Naive thymus-derived CD8-positive, alpha-beta T cell (primary cell): ENCODE measurements at places on chromosomes 4 and X. TPM values are rescaled to one million over a fixed set of nuclear protein-coding genes. Genes with fewer than 3 reads are reported as not detected.

The ADGRL3 gene
- total RNA-seq, result not detected

- no peak overlapping the region for H3K4me3 ChIP-seq
- no peak for DNase-seq
- no peaks in the 10 kb centered on the region for H3K36me3 ChIP-seq
- H3K27ac ChIP-seq, result no peak overlapping the region
These were observed 772.7 kb downstream of the STPG2 start for GRCh38 chr4:97370568-97370967.

The RBMX2 gene
- total RNA-seq, result 25.1 TPM

The LIN54 gene
- total RNA-seq, result 24.1 TPM

DNA sequence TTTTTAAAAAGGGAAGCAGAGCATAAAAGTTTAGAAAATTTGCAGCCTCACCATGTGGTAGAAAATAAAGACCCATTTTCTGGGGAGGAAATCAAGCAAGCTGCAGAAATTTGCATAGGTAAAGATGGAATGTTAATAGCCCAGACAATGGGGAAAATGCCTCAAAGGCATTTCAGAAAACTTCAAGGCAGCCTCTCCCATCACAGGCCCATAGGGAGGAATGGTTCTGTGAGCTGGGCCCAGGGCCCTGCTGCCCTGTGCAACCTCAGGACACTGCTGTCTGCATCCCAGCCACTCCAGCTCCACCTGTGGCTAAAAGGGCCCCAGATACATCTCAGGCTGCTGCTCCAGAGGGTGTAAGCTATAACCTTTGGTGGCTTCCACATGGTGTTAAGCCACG, 137.9 kb downstream of the INPP4B start:
- no peak overlapping the region for H3K27ac ChIP-seq
- no peak for DNase-seq
- peaks cover 20% of the 10 kb centered on the region for H3K36me3 ChIP-seq
- no peaks in the 10 kb centered on the region for H3K27me3 ChIP-seq

The SPACA5 gene
- total RNA-seq, result not detected

GRCh38 chr4:113540859-113541258, 220.7 kb downstream of the CAMK2D start:
- H3K36me3 ChIP-seq, result peaks cover 31% of the 10 kb centered on the region
- H3K27ac ChIP-seq, result no peak overlapping the region
- no peaks in the 10 kb centered on the region for H3K4me1 ChIP-seq

The IL2 gene
- not detected for total RNA-seq

- no peak for DNase-seq
- H3K4me1 ChIP-seq, result no peaks in the 10 kb centered on the region
- H3K4me3 ChIP-seq, result no peak overlapping the region
- no peaks in the 10 kb centered on the region for H3K27me3 ChIP-seq
- no peak overlapping the region for H3K27ac ChIP-seq
These were observed 171.6 kb downstream of the PCDH10 start for GRCh38 chr4:133320576-133321170.

The TMA16 gene
- 20.1 TPM for total RNA-seq

The SLIT2 gene
- total RNA-seq, result not detected

The SOWAHD gene
- 2.0 TPM for total RNA-seq

The ADD1 gene
- total RNA-seq, result 302 TPM

The IL15 gene
- total RNA-seq, result 0.42 TPM

DNA sequence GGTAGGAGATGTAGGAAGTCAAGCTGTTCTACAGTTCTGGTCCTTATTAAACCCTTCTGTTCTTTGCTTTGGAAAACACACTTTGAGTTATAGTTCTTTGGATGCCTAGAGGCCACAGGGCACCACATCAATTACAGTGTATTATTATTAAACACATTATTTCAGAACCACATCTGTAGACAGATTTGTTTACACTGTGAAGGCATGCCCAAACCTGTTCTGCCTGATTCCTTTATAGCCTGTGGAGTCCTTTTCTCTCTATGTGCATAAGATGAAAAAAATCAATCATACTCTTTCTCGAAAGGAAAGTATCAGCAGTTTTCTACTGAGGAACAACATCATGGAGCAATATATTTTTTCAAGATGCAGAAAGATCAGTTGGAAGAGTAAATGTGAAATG, 371.3 kb upstream of the INTU start:
- H3K4me1 ChIP-seq, result no peaks in the 10 kb centered on the region
- H3K36me3 ChIP-seq, result no peaks in the 10 kb centered on the region
- no peak for DNase-seq
- no peak overlapping the region for H3K4me3 ChIP-seq
- H3K27me3 ChIP-seq, result no peaks in the 10 kb centered on the region

The FGF13 gene
- total RNA-seq, result not detected

- peaks cover 78% of the 10 kb centered on the region for H3K4me1 ChIP-seq
- DNase-seq, result no peak
- peak overlapping the region; percentile 57 for H3K27ac ChIP-seq
- H3K4me3 ChIP-seq, result peak overlapping the region; percentile 96
- no peaks in the 10 kb centered on the region for H3K27me3 ChIP-seq
- peaks cover 13% of the 10 kb centered on the region for H3K36me3 ChIP-seq
These were observed 2.6 kb downstream of the CNOT6L start for GRCh38 chr4:77816546-77816945.

- peak within 1 kb of the TSS; percentile 96 for H3K4me3 ChIP-seq
- DNase-seq, result peak; percentile 49
- no peaks in the 10 kb centered on the region for H3K36me3 ChIP-seq
- H3K27me3 ChIP-seq, result no peaks in the 10 kb centered on the region
- H3K4me1 ChIP-seq, result peaks cover 57% of the 10 kb centered on the region
These were observed at the start of gene SH3TC1 for GRCh38 chr4:8198906-8199593. Gene SH3TC1, plus strand, starts transcription at chr4:8199290. Its CDS starts 5,905 bp downstream, at chr4:8205195.

DNA sequence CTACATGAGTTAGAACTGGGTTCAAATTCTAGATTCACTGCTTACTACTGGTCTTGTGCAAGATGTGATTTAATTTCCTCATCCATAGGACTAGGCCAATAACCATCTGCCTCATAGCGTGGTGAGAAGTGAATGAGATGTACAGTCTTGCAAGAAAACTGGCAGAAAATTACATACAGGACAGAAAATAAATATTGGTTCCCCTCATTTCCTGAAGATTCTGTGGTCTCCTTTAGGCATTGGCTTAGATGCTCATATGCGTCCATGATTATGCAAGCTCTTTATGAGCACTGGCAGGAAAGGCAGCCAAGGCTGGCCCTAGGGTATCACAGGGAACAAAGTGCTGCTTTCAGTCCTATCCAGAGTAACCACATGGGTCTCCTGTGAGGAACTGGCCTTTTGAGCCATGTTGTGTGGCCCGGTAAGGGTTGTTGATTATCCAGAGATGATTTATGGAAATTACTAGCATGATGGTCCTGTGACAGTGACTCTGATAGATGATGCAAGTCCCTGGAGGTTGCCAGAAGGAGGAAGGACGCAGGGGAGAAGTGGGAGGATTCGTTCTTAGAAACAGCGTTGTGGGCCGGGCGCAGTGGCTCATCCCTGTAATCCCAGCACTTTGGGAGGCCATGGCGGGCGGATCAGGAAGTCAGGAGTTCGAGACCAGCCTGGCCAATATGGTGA, 9.9 kb upstream of the MOB1B start:
- no peak overlapping the region for H3K4me3 ChIP-seq
- no peak for DNase-seq
- no peaks in the 10 kb centered on the region for H3K27me3 ChIP-seq
- no peak overlapping the region for H3K27ac ChIP-seq
- no peaks in the 10 kb centered on the region for H3K36me3 ChIP-seq

DNA sequence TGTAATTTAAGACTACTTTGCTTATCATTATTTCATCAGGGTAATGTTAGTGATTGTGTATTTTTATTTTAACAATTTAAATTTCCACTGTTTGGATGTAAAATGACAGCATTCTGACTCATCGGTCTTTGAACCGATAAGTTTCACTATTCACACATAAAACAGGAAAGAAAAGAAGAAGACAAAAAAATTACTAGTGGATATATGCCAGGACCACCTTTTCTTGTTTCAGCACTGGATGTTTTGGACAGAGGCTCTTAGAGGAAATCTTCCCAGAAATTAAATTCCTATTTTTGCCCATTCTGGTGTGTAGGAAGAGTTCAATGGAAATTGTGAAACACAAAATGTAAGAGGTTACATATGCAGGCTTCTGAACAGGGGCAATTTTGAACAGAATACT, 57.4 kb downstream of the VEGFC start:
- no peak overlapping the region for H3K27ac ChIP-seq
- H3K4me3 ChIP-seq, result no peak overlapping the region
- no peaks in the 10 kb centered on the region for H3K4me1 ChIP-seq

DNA sequence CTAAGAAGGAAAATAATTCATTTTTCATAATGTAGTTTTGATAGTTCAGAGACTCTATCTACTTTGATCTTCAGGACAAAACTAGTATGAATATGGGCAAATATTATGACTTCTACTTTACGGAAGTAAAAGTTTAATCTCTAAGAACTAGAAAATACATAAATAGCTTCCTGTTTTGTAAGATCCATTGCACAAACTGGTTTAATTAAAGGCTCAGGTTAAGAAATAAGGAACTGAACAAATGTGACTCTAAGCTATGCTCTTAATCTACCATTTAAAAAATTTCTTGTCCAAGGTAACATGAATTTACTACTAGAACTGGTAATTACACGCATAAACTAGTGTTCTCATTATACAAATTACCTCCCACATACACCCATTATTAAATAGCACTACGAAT, 360.6 kb downstream of the INPP4B start:
- no peak overlapping the region for H3K4me3 ChIP-seq
- H3K4me1 ChIP-seq, result peaks cover 10% of the 10 kb centered on the region
- H3K36me3 ChIP-seq, result peaks cover 12% of the 10 kb centered on the region
- DNase-seq, result no peak

- no peak for DNase-seq
- peaks cover 22% of the 10 kb centered on the region for H3K4me1 ChIP-seq
- no peak overlapping the region for H3K4me3 ChIP-seq
- H3K27ac ChIP-seq, result no peak overlapping the region
- no peaks in the 10 kb centered on the region for H3K27me3 ChIP-seq
These were observed 598.9 kb upstream of the DIPK2B start for GRCh38 chrX:45799576-45799975.

The SSX4B gene
- total RNA-seq, result not detected

- no peaks in the 10 kb centered on the region for H3K4me1 ChIP-seq
- H3K4me3 ChIP-seq, result no peak overlapping the region
- peaks cover 12% of the 10 kb centered on the region for H3K36me3 ChIP-seq
These were observed 19.0 kb downstream of the MAB21L2 start for GRCh38 chr4:150600812-150601445.

The CD40LG gene
- total RNA-seq, result not detected

DNA sequence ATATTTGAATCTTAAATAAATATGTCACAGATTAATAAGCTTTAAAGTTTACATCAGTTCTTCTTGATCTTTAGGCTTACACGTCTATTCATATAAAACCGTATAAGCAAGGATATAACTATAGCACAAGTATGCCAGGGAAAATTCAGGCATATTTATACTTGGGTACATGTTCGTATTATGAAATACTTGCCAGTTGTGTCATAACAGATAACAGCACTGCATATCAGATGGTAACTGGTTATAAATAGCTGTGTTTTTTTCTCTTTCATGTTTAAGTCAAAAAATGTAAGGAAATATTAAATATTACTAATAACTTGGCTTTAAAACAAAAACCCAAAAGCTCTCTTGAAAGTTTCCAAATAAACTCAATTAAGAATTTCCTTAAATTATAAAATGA, 17.5 kb downstream of the BRWD3 start:
- H3K27ac ChIP-seq, result no peak overlapping the region
- no peak overlapping the region for H3K4me3 ChIP-seq
- no peaks in the 10 kb centered on the region for H3K4me1 ChIP-seq
- peaks cover 7% of the 10 kb centered on the region for H3K36me3 ChIP-seq

The PABPC5 gene
- total RNA-seq, result not detected

DNA sequence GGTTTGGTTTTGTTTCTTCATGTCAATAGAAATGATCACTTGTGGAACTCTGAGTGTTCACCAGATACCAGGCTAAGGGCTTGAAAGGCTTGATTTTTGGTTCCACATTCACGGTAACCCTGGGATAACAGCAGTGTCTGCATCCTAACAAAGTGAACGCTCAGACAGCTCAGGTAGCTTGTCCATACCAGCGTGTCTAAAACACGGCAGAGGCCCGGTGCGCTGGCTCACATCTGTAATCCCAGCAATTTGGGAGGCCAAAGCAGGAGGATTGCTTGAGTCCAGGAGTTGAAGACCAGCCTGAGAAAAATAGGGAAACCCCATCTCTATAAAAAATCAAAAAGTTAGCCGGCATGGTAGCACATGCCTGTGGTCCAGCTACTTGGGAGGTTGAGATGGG, 49.0 kb downstream of the HTRA3 start:
- no peaks in the 10 kb centered on the region for H3K36me3 ChIP-seq
- DNase-seq, result no peak
- no peak overlapping the region for H3K4me3 ChIP-seq
- no peak overlapping the region for H3K27ac ChIP-seq

DNA sequence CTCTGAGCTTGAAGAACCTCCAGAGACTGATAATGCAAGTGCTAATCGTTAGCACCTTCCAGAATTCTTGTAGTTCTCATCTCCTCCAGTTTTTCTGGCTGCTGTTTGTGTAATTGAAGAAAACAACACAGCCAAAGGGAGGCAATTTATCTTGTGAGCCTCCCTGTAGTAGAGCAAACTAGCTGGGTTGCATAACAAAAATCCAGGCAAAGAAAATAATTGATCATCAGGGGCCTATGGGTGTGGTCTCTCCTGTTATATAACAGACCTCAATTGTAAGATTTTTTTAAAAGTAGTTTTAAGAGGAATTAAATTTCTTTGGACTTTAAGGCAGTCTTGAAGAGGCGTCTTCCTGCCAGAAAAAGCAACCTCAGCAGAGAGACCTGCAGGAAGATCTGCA, 817.0 kb downstream of the CENPC start:
- no peaks in the 10 kb centered on the region for H3K4me1 ChIP-seq
- no peak overlapping the region for H3K4me3 ChIP-seq
- H3K36me3 ChIP-seq, result no peaks in the 10 kb centered on the region
- no peak overlapping the region for H3K27ac ChIP-seq
- no peaks in the 10 kb centered on the region for H3K27me3 ChIP-seq

The CTAG1A gene
- not detected for total RNA-seq
